Fibroblast of lung (primary cell): ENCODE measurements at places on chromosomes 2 and 18. TPM values are rescaled to one million over a fixed set of nuclear protein-coding genes. Genes with fewer than 3 reads are reported as not detected.
A peak's percentile ranks its signal among the peaks of the same experiment; 100 is the strongest.

GRCh38 chr2:219356834-219357233 lies 24.3 kb upstream of the RESP18 start:
- DNase-seq = no peak

The CCBE1 gene
- 60.9 and 122 TPM in 2 replicates for total RNA-seq

GRCh38 chr2:138215958-138216357 lies 251.7 kb downstream of the HNMT start:
- DNase-seq = no peak

The ALKAL2 gene
- 0.17 TPM in 1 of 2 replicates, not detected in the other for total RNA-seq

The ALPI gene
- not detected in 2 replicates for total RNA-seq

The PLCL1 gene
- 0.83 and 1.3 TPM in 2 replicates for total RNA-seq

- DNase-seq = no peak
Measured at GRCh38 chr18:58586269-58586668, 42.6 kb downstream of the ALPK2 start.

- peak; percentile 40 for DNase-seq
Measured at GRCh38 chr2:41869542-41870264, 178.1 kb upstream of the PKDCC start.

The LYG2 gene
- not detected in 2 replicates for total RNA-seq

DNA sequence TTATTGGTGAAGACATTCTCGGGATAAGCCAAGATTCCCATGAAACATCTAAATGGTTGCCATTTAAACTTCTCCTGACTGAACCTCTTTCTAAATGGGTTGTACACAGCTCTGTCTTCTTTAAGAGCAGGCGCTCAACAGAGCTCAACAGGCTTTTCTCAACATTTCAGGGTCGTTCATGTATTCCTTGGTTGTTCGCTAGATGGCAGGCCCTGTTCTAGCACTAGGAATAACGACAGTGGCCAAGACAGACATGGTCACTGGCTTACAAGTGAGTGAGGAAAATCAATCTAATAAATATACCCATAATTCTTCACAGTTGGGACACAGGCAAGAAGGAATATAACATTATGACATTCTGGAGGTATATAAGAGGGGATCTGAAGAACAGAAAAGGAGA lies 154.5 kb downstream of the SMAD2 start:
- DNase-seq = no peak

The ZNF385B gene
- total RNA-seq = under 0.01 TPM in 1 of 2 replicates, not detected in the other
